BJ (cell line): ENCODE measurements at places on chromosomes 6 and 20. TPM values are rescaled to one million over a fixed set of nuclear protein-coding genes. Genes with fewer than 3 reads are reported as not detected.

DNA sequence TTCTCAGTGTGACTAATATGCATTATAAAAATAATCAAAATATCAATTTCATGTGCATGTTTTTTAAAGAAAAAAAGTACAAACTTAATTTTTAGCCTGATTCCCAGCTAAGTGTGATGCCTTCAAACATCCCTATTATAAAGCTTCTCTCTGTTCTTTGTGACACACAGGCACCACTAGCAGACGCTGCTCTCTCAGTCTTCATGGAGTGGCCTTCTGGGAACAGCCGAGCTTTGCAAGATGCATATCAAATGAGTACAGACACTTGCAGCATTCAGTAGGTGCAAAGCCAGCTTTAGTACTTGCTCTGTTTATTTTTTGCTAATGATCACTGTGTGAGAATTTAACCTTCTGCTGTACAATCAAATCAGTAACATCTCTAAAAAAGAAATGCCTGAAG, 340.0 kb downstream of the ADGRB3 start:
- no peak for DNase-seq

DNA sequence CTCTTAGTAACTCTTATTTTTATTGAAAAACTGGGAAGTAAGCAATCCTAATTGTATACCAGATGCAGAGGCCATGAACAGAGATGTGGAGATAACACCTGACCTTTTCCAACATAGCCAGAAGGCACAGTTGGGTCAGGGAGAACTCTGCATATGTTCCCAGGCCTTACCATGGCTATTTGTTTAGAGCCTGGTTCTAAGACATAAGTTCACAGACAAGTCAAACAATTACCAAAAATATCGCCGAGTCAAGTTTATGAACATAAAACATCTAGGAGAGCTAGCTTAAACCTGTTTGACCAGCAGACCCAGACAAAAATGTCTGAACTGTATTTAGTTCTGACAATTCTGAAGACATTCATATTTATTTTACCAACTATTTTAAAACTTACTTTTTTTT, 26.7 kb upstream of the IYD start:
- DNase-seq: no peak

DNA sequence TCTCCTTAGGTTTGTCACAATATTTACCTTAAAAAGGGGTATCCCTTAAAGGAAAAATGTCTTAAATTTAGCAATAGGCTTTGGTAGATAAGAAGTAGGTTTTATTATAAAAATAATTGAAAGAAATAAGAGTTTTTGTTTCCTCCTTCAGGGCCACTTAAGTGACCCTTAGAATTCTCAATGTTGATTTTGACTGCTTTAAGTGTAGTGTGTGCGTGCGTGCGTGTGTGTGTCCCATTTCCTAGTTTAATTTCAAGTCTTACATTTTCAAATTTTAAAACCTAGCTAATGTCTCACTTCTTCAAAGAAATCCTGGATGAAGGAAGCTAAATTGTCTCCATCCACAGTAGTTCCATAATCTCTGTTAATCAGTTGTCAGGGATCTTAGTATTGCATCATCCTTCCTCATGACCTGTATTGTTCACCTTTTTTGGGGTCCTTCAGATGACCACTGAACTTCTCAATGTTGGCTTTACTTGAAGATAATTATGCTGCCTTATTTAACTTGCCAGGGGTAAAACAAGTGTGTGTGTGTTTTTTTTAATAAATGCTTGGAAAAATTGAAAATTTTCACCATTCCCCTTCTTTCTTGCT, 50.7 kb upstream of the TFB1M start:
- no peak for DNase-seq

- DNase-seq: no peak
Observed at GRCh38 chr6:166951670-166952060, 4.7 kb downstream of the RNASET2 start.

DNA sequence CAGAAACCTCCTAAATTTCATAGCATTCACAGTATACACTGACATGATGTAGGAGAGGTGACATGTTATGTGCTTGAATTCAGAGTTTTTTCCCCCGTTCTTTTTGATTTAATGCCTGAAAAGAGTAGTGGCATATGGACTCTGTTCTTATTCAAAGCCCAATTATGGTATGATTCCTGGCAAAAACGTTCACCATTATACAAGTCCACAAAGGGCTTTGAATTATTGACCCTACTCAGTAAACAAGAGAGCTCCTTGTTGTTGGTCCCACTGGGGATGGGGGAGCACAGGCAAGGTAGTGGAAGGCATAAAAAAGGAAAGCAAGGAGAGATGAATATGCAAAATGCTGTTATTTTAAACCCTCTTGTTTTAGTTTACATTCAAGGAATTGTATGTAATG, 136.0 kb upstream of the AHI1 start:
- DNase-seq: no peak

- DNase-seq: no peak
Observed at GRCh38 chr6:13702809-13703302, 8.8 kb downstream of the RANBP9 start.

GRCh38 chr6:36120539-36120938, 9.8 kb upstream of the MAPK13 start:
- DNase-seq: no peak

DNA sequence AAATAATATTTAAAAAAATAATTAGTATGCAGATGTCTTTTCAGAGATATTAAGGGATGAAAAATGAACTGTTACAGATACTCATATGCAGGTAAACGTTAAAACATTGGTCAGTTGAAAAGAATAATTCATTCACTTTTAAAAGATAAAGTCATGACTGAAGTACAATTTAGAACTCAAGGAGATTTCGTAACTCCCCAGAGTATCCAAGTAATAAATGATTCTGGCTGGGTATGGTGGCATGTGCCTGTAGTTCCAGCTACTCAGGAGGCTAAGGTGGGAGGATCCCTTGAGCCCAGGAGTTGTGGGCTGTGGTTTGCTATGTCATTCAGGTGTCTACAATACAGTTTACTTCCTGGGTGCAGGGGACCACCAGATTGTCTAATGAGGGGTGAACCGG, 122.3 kb upstream of the TMEM181 start:
- DNase-seq: no peak

GRCh38 chr6:112298816-112299281, 44.5 kb upstream of the LAMA4 start:
- peak; percentile 76 for DNase-seq

DNA sequence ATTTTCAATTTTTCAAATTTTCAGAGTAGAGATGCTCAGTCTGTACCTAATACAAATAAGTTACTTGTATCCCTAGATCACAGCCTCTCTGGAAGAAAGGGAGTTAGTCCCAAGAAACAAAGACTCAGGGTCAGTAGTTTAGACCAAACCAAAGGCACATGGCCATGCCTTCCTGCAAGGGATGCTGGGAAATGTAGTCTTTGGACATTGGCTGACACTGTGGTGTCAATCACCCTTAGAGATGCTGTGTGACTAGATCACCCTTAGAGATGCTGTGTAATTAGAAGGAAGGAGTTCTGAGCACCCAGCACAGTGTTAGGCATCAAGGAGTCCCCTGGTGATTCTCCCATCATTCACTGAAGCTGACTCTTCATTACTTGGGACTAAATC, 202.1 kb downstream of the NFATC2 start:
- DNase-seq: no peak

- DNase-seq: peak; percentile 86
Observed at GRCh38 chr20:50561379-50562078, 51.3 kb downstream of the PTPN1 start.

GRCh38 chr6:42047213-42047590, 3.1 kb upstream of the TAF8 start:
- DNase-seq: no peak

- no peak for DNase-seq
Observed at GRCh38 chr6:143505537-143505936, 6.0 kb downstream of the FUCA2 start.

DNA sequence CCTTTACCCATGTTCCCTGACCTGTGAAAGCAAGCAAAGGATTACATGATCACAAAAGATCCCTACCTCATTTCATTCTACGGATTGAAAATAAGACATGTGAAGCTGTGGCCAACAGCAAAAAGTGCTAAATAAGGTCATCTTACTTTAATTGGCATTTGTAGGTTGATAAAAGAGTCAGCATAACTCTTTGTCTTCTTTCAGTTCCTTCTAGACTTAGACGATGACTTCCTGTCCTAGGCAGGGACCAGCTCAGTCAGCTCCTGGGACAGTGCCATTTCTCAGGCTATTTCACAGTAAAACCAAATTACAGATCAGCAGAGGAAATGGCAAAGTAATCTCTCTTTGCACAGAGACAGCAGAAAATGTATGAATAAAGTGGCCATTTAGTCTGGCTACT, 480.7 kb downstream of the RFPL4B start:
- no peak for DNase-seq

DNA sequence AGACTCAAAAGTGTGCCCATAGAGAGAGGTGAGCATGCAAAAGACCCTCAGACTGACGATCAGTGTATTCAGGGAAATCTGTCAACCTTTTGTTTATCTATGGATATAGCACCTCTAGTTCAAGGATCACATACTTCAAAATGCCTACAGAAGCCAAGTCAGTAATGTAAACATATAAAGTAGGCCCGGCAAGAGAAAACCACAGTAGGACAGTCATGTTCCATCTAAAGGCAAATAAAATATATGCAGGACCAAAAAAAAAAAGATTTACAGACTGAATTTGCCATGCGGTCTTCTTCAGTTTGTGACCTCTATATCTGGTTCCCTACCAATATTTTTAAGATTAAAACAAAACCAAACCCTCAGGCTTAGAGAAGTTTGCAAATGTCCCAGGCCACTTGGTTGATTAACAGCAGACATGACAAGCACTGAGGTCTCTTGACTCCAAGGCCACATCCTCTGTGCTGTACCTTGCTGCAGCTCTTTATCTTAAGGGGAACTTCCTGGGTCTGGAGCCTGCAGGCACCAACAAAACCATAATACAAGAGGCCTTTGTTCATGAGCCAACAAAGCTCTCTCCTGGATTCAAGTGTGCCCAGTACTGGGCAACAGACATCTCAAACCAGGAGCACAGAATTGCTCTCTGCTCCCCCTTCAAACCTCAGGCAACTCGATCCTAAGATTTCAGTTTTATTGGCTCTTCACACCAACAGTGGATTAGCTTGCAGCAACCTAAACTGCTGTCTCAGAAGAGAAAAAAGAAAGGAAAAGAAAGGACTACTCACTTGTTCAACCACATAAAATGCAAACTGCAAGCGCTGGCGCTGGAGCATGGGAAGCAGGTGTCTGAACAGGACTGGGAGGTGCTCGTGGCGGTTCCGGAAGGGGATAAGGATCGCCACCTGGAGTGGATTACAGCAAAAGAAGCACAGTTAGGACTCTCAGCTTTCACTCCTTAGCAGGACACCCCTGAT, 71.7 kb downstream of the B4GALT5 start:
- no peak for DNase-seq

GRCh38 chr6:114323784-114324183, 19.0 kb downstream of the HS3ST5 start:
- DNase-seq: no peak

- DNase-seq: no peak
Observed at GRCh38 chr20:34941226-34941625, 14.4 kb downstream of the GSS start.

GRCh38 chr20:63956664-63957003, 418 bp upstream of the UCKL1 start:
- DNase-seq: no peak

The GOPC gene
- 26.9 and 57.1 TPM in 2 replicates for polyA plus RNA-seq

The WASF1 gene
- 19.5 and 21.8 TPM in 2 replicates for polyA plus RNA-seq

The ULBP2 gene
- 15.1 and 22.8 TPM in 2 replicates for polyA plus RNA-seq

The PNPLA1 gene
- polyA plus RNA-seq: not detected in 2 replicates

The OXT gene
- not detected in 2 replicates for polyA plus RNA-seq

The ZNF334 gene
- 0.93 and 1.8 TPM in 2 replicates for polyA plus RNA-seq

The MMP24 gene
- polyA plus RNA-seq: 1.5 and 2.3 TPM in 2 replicates

The LRP11 gene
- 26.3 and 32.6 TPM in 2 replicates for polyA plus RNA-seq
